BJ (cell line): ENCODE measurements at places on chromosomes 6 and 20.

- no peak for DNase-seq
Observed at GRCh38 chr20:43022568-43022967, 167.1 kb downstream of the PTPRT start.

- DNase-seq = peak; percentile 86
Observed at GRCh38 chr6:158648682-158649131, 1.1 kb upstream of the SYTL3 start.

DNA sequence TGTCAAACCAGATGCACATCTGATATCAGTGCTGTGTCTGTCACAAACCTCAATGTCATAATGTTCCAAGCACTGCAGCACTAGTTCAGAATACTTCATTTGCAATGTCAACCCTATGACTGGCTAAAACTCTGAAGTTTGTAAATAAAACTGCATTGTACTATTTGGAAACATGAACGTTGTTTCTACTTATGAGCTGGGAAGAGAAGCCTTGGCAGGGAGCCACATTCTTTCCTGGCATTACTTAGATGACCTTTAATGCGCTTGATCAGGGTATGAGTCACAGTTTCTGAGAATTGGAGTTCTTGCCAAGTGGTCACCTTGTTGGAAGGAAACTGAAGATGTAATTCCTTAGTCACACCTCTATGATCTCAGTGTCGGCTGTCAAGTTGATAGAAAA is 664.8 kb upstream of the MMS22L start:
- DNase-seq = no peak

DNA sequence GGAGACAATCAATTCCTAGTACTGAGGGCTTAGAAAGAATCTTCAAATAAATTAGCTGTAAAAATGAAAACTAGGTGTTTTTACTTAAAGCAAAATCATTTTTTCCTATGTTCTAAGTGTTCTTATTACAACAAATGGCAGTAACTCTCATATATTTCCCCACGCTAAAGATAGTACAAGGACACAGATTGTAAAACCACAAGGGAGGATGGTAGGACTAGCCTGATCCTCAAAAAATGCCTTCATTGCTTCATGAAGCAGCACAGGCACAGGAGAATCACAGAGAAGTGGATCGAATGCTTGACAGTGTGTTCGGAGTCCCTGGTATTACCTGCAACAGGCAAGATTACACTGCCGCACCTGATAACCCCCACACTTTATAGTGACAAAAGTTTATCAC is 58.5 kb downstream of the SAMD3 start:
- DNase-seq = no peak

GRCh38 chr6:43368259-43369160 is 937 bp downstream of the ZNF318 start:
- no peak for DNase-seq

- DNase-seq = no peak
Observed at GRCh38 chr6:119511024-119511423, 161.5 kb upstream of the MAN1A1 start.

DNA sequence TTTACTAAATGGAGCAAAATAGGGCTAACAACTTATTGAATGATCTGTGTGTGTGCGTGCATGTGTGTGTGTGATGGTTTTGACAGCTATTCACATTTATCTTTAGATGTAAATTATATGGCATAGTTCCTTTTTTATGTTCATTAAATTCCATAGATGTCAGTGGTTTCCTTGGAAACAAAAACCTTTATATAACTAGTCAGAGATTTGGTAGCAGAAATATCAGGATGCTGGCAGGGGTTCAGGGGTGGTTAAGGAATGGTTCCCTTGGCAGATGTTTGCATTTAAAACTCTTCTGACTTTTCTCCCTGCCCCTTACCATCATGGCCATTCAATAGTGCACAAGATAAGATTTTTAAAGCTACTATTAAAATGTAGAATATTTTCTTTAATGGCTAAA is 256.6 kb downstream of the PLCB1 start:
- no peak for DNase-seq

DNA sequence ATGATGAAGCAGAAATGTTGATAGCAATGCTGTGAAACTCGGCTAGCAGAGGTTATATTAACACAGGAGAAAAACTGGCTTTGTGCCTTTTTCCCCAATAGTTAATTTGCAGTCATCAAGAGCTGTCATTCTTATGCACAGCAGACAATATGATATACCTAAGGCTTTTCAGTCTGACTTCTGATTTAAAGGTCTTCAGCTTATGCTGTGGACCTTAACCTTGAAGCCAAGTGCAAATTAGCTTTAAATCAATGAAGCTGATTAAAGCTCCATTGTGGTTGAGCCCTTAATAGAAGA is 171.6 kb upstream of the ID4 start:
- DNase-seq = no peak
